ENCODE measurements at places on chromosomes 2 and 18.

DNA sequence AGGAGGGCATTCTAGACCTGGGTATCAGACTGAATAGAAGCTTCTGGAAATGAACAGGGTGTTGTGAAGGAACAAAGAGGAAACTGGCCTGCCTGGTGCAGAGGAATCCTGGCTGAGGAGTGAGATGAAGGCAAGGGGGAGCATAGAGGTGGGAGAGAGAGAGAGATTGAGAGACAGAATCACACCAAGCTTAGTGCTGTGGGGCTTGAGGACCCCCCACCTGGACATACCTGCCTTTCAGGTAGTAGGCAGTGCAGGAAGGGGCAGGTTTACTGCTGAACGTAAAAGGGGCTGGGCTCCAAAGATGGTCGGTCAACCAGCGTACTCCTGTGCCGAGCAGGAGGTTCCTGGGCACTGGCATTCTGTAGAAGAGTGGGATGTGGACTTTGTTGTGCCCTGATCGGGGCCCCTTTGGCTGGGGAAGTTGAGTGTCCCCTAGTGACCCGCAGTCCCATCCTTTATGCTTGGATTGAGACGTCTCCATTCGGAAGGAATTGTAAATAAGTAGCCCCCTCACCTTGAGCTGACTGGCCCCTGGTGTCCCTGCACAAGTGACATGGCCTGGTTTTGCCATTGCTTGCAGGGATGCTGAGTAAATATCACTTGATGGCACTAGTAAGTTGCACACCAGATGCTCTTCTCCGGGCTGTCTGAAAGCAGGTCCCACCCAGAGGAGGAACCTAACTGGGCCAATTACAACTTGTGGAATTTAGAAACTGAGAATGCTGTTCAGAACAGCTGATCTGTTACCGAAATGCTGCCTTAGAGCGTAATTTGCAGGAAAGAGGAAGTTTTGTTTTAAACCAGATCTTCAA lies 1.4 kb downstream of the UBE2F start:
- peak; percentile 76 for DNase-seq

DNA sequence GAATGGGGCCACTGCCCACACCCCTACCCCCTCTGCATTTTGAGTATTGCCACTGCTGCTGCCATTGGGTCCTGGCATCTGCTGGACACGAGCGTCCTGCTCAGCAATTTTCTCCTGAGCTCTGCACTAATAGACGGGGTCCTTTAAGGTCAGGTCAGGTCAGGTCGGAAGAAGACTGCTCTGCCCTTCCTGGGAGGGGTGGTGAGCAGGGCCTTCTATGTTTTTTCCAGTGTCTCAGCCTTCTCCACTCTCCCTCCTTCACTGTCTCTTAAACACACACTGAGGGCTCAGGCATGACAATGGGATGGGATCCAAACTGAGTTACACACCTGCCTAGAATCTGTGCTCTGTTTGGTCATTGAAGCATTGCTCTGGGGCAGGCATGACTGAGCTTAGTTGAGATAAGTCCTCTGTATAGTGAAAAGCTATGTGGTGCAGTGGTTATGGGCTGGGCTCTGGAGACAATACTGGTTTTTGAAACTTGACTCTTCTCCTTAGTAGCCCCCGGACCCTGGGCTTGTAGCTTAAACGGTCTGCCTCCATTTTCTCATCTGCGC lies 10.6 kb downstream of the MYO1B start:
- no peak for DNase-seq

GRCh38 chr2:212991120-212991519 lies 160.3 kb downstream of the IKZF2 start:
- no peak for DNase-seq

GRCh38 chr18:48459016-48459415 lies 49.8 kb upstream of the ZBTB7C start:
- no peak for DNase-seq

GRCh38 chr2:236177604-236177966 lies 9.4 kb upstream of the GBX2 start:
- peak; percentile 59 for DNase-seq

- DNase-seq: no peak
These were observed 234.4 kb downstream of the SOCS6 start for GRCh38 chr18:70523035-70523791.

DNA sequence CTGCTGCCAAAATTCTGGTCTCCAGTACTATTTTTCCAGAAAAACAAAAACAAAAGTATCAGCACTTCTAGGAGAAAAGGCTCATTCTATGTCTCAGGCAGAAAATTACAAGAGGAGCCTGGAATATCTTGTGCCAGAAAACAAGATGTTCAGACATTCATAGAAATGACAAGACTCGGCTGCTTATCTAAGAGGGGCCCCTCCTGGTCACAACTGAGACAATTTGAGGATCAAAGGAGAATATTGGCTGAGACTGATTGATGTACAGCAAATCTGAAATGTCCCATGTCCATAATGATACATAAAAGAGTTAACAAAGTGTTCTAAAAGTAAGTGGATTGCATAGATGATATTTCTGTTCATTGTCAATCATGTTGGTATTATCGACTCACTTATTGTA lies 2.4 kb upstream of the RPS7 start:
- DNase-seq: no peak

GRCh38 chr2:44674473-44675284 lies 266.8 kb upstream of the SIX3 start:
- no peak for DNase-seq
